ENCODE measurements at places on chromosomes 5 and 9.

DNA sequence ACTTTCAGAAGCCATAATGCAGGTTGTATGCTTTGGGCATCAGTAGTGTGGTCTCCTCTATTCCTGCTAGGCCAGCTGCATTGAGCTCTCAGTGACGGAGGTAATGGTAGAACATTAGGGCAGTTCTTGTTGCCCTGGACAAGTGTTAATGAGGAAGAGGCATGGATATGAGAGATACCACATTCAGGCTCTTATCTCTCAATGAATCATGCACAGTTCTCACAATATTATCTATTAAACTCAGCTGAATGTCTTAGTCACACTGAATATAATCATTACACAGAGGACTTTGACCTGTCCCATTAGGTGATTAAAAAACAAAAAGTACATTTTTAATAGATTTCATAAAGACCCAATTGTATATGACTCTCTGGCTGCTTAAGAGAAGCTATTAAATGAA lies 76.6 kb upstream of the SSBP2 start:
- no peak for DNase-seq

GRCh38 chr5:90621848-90622247 lies 63.3 kb downstream of the ADGRV1 start:
- DNase-seq = no peak

DNA sequence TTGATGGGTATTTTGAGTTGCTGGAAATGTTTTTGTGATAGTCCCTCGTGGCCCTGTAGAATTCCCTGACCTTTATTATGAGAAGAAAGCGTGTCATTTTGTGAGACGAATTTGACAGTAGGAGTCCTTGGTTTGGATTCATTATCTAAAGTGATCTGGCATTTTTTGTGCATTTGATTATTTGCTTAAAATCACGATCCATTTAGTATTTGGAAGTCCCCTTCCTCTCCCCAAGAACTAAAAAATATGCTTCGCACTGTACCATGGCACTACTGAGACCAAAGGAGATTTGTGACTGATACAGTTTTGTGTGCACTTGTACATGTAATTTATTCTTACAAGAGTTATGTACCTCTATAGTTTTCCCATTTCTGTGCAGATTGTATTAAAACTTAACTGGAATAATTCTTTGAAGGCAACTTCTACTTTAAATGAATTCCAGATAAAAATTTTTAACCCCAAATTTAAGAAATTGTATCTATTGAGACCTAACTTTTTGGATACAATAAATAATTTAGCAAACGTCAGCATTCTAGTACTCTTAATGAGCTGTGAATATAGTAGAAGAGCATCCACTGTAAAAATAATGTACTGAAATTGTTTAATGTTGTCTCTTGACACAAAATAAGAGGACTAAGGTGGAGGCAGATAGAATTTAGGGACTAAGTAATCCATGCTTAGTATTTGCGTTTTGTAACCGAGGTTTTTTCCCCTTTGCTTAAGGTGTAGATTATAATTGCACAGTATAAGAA lies 2.1 kb downstream of the MAP3K1 start:
- DNase-seq = no peak

- no peak for DNase-seq
Measured at GRCh38 chr5:2735996-2736395, 15.5 kb downstream of the IRX2 start.

GRCh38 chr5:148012801-148013200 lies 51.0 kb upstream of the SPINK5 start:
- no peak for DNase-seq

DNA sequence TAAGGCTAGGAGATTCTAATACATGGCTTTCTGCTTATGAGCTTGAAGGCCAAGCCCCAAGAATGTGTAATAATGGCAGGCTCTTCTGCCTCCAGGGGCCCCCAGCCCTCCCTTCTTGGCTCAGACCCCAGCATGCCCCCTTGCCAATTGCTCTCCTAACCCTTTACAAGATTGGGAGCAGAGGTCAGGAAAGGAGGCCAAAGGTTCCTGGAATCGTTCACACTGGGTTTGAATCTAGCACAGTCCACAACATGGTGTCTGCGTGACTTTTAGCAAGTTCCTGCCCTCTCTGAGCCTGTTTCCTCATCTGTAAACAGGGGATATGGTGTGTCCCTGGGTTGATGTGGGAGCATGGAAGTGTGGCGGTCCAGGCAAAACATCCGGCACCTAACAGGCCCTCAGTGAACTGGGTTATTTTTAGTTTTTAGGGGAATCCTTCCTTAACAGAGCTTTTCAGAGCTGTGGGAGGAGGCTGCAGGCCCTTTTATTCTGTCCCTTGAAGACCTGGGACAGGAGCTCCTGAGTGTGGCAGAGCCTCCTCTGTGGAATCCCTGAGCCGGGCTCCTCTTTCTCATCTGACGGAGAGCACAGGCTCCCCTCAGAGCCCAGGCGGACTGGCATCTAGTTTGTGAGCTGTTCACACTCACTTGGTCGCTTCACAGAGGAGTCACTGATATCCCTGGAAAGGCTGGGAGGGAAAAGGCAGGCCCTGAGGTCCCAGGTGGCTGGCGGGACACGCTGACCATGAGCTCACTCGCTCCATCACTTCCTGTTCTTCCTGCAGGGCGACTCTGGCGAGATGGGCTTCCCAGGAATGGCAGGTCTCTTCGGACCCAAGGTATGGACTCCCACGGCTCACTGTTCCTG lies 23.4 kb upstream of the ORM1 start:
- no peak for DNase-seq

DNA sequence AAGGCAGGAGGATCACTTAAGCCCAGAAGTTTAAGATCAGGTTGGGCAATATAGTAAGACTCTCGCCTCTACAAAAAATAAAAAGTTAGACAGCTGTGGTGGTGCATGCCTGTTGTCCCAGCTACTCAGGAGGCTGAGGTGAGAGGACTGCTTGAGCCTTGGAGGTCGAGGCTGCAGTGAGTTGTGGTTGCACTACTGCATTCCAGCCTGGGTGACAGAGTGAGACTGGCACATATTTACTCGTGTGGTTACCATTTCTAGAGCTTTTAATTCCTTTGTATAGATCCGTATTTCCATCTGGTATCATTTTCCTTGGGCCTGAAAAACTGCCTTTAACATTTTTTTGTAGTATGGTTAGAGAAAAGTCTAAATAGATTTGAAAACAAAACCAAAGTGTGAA lies 7.8 kb downstream of the IL6ST start:
- no peak for DNase-seq

GRCh38 chr9:110185806-110186205 lies 22.2 kb downstream of the C9orf152 start:
- no peak for DNase-seq

GRCh38 chr5:39118638-39119037 lies 44.4 kb upstream of the RICTOR start:
- DNase-seq = no peak

DNA sequence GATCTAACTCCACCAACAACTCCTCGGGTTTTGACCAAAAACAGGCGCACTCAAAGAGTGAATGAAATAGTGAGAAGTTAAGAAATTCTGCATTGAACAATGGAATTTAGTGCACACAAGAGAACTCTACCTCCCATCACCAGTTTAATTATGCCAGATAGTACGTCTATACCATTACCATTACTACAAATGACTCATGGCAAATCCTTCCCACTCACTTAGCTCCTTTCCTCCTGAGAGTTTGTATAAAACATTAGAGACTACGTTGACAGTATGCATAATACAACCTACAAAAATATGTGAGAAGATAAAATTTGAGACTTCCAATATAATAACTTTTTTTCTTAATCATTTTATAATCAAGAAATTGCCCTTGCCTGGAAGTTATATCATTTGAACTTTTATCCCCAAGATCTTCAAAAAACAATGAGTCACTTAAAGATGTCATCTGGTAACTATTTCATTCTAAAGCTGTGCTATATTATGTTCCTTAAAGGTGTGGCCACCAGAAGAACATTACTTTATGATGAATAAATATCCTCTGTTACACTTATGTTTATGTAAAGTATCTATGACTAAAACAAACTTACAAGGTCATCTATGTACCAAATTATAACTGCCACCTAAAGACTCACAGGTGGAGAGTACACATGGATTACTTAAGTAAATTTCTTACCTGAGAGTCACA lies 297.9 kb upstream of the PTGER4 start:
- no peak for DNase-seq

DNA sequence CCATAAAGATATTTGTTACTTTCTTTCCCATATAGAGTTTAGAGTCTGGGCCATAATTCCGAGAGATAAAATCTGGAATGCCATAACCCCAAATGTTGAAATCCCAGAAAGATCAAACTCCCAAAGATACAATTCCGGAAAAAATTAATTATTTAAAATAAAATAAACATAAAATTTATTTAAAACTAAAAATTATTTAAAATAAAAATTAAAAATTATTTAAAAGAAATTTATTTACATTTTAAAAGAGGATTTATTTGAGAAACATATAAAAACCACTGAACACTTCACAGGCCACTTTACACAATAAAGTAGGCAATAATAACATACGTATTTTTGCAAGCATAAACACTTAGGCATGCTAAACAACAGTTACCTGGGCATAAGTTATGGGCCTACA lies 57.9 kb downstream of the SHC3 start:
- DNase-seq = no peak

GRCh38 chr5:100667161-100667630 lies 132.0 kb downstream of the FAM174A start:
- no peak for DNase-seq

- peak; percentile 6 for DNase-seq
Measured at GRCh38 chr9:935348-935965, 41.0 kb upstream of the DMRT3 start.

DNA sequence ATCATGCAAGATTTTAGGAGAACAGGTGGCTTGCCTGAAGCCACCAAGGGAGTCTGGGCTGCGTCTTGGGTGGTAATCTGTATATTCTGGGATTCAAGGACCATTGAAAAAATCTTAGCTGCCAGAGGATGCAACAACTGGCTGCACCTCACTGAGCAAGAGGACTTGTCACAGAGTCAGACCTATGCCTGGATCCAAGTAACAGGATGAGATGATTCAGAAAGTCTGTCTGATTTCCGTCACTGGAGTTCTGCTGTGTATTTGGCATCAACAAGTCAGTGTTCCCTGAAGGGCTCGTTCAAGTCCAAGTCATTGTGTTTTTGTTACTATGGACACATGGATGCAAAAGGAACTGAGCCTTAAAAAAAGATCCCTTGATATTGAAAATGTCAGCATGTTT lies 37.8 kb upstream of the CARTPT start:
- peak; percentile 49 for DNase-seq

DNA sequence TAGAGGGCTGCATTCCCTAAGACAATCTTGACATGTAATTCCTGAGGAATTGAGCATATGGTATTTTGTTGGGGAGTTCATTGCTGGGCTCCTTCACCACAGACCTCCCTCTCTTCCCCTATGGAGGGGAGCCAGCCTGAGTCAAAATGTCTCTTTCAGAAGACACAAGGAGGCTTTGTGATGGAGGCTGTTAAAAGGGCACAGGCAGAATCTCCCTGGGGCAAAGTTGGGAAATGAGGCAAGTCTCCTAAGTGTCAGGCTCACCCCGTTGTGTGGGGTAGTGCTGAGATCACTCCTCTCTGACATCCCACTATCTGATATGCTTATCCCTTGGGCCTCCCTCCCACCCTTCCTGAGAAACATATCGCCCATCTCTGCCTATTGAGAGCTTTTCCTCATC lies 30.6 kb downstream of the GFRA3 start:
- no peak for DNase-seq

GRCh38 chr9:108816037-108816436 lies 39.7 kb downstream of the ACTL7B start:
- DNase-seq = no peak

- no peak for DNase-seq
Measured at GRCh38 chr9:4796988-4797853, 4.5 kb downstream of the RCL1 start.

DNA sequence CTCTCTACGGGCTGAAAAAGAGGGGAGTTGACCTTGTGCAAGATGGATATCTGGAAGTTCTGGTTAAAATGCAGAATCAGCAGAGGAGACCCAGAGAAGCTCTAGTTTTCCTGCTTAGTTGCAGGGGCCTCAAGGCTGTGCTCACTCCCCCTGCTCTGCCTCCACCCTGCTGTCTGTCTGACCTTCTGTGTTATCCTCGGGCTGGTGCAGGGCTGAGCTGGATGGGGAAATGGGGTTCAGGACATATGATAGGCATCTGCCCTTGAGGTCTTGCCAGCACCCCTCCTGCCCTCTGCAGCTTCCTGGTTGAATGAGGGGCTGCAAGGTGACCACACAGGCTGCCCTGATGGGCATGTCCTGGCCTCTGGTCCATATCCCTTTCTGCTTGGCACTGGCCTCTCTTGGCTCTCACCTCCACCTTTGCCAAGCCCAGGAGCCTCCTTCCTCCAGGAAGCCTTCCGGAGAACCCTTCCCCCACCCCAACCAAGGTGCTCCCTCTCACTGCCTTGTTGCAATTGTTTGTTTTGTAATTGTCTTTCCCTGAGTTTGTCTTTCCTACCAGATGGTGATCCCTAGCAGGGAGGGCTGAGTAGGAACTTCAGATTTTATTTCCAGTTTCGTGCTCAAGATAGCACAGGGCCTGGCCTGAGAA lies 1.3 kb downstream of the TMEM268 start:
- DNase-seq = no peak

GRCh38 chr9:89410641-89411350 lies 87.1 kb downstream of the SEMA4D start:
- DNase-seq = peak; percentile 37

- DNase-seq = no peak
Measured at GRCh38 chr9:111050819-111051218, 12.5 kb upstream of the LPAR1 start.

DNA sequence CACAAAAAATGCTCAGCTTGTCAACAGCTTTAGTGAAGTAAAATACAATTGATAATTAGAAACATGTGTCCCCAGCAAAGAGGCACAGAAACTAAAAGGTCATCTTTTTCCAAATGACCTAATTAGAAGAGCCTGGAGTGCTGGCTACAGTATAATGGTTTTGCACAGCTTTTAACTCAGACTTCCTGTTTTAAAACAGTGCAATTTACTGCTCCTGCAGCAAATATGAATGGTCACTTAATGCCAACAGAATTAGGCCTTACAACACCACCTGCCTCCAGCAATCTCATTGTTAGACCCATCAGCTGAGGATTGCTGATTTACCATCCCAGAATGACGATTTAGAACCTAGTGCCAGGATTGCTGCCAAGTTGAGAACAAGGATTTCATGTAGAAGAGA lies 239.3 kb downstream of the CETN3 start:
- peak; percentile 10 for DNase-seq

DNA sequence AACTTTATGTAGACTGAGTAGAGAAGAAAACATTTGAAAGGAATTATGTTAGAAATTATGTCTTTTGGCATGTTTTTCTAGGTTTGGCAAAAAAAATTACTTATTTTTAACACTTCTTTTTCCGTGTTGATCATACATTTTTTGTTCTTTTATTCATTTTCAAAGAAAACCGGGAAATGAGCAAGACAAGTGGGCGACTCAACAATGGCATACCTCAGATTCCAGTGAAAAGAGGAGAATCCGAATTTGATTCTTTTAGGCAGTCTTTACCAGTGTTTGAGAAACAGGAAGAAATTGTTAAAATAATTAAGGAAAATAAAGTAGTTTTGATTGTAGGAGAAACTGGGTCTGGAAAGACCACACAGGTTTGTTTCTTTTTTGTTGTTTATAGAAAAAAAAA lies 12.9 kb downstream of the YTHDC2 start:
- DNase-seq = no peak

- no peak for DNase-seq
Measured at GRCh38 chr9:74499770-74500583, 2.8 kb downstream of the RORB start.

All from hindlimb muscle (tissue), 1 donor.